ENCODE measurements at places on chromosomes 5 and 9.

DNA sequence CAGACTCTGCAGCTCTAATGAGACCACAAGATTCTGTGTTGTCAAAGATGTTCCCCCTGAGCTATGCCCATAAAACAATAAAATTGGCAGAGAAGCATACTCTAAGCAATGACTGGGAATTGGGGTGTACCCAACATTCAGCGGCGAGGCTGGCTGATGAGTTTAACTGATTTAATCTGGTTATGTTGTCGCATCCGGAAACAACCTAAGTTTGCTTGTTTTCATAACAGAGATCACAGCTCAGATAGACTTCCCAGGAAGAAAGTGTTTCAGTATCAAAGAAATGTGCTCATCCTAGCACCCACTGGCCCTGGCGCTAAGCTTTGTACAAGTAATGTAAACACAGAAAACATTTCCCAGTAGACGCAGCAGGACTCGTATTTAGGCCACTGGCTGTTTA, 7.4 kb downstream of the SEMA5A start:
- DNase-seq = no peak

- no peak for DNase-seq
Observed at GRCh38 chr5:126339215-126339805, 83.9 kb upstream of the GRAMD2B start.

GRCh38 chr9:76658510-76659231, 105.6 kb upstream of the PCA3 start:
- no peak for DNase-seq

GRCh38 chr5:157708866-157709265, 22.4 kb upstream of the THG1L start:
- DNase-seq = no peak

DNA sequence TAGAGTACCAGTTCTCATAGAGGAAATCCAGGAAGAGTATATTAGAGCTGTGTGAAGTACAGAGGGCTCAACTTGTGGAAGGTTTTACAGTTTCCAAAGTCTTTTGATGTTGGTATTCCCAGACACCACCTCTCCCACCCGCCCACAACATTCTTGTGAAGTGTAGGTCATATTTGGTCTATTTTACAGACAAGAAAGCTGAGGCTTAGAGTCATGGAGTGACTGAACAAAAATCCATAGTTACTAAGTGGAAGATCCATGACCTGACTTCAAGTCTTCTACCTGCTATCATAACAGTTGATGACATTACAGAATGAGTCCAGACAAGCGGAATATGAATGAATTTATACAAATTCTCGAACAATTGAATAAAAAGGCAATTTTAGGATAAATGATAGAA, 187.1 kb upstream of the RPS23 start:
- no peak for DNase-seq

- no peak for DNase-seq
Observed at GRCh38 chr5:141476132-141476911, 556 bp downstream of the PCDHGC3 start.

- DNase-seq = no peak
Observed at GRCh38 chr9:86754581-86755560, 192.4 kb downstream of the GAS1 start.

- no peak for DNase-seq
Observed at GRCh38 chr5:168327019-168327421, 35.6 kb downstream of the WWC1 start.

DNA sequence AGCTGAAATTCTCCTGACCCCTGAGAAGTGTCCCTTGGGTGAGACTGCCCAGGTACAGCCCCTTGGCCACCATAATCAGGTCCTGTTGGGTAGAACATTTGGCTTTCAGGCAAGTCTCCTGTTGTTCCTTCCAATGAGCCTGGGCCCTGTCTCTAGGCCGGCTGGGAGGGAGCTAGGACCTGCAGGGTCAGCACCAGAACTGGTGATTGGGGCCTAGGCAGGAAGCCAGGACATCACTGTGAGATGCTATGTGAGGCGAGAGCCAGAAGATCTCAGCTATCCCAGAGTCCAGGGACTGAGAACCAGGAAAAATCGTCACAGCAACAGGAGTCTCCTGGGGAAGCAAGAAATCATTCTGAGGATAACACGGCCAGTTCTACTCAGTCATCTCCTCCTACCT, 51.5 kb downstream of the PCDH1 start:
- no peak for DNase-seq

GRCh38 chr9:2012347-2012746, 2.8 kb upstream of the SMARCA2 start:
- no peak for DNase-seq

DNA sequence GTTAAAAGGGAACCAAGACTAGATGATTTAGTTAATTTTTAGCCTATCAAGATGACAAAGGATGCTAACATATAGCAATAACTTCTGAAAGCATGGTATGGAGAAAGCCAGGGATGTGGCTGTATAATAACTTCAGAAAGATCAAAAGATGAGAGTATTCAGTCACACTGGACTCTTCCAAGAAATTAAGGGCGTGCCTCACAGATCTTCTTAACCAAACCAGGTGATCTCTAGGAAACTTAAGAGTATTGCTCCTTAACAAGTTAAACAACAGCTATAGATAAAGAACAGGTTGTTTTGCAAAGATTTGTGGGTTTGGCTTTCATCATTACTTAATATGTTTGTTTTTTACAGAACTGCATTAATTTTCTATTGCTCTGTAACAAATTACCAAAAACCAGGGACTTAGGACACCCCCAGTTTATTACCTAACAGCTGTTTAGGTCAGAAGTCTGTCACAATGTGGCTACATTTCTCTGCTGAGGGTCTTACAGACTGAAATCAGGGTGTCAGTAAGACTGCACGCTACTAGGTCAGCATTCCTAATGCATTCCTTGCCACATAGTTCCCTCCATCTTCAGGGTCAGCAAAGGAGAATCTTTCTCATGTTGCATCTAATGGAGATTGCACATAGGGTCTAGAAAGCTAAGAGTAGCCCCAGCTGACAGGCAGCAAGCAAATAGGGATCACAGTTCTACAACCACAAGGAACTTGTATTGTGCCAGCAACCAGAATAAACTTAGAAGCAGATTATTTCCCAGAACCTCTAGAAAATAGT, 113.8 kb downstream of the WDR70 start:
- no peak for DNase-seq

GRCh38 chr5:31781772-31782171, 142.8 kb downstream of the PDZD2 start:
- DNase-seq = no peak

DNA sequence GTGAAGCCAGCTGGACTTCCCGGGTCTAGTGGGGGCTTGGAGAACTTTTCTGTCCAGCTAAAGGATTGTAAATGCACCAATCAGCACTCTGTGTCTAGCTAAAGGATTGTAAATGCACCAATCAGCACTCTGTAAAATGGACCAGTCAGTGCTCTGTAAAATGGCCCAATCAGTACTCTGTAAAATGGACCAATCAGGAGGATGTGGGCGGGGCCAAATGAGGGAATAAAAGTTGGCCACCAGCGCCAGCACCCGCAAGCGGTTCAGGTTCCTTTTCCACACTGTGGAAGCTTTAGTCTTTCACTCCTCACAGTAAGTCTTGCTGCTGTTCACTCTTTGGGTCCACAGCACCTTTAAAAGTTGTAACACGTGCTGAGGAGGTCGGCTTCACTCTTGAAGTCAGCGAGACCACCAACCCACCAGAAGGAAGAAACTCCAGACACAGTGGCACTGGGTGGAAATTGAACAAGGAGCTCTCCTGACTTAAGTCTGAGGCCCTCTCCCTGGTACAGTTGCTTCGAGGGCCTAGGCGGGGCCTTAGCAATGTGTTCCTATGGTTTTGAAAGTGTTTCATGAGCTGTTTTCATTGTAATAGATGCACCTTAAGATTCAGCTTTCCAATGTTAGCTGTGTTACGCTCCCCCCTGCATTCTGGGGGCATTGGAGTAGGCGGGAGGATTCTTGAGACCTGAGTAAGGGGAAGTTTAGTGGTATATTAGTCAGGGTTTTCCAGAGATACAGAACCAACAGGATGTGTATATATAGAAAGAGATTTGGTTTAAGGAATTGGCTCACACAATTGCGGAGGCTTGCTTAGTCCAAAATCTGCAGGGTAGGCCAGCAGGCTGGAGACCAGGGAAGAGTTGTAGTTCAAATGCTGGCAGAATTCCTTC, 21.5 kb upstream of the MYO10 start:
- no peak for DNase-seq

DNA sequence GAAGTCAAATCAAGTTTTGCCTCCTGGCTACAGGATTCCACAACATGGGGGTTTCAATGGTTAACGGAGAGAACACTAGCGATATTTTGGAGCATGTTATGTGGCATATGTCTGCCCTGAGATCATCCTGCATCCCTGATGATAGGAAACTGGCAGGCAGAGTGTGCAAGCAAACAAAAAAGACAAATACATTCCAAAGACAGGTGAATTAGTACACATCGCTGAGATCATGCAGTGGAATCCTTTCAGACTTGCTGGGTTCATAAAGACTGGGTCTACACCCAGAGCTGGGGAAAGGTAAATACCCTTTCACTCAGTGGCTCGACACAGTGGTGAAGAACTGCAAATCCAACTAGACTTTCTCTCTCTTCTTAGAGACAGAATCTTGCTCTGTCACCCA, 286.5 kb downstream of the EFNA5 start:
- DNase-seq = no peak

GRCh38 chr5:57779383-57780223, 297.0 kb upstream of the ACTBL2 start:
- peak; percentile 9 for DNase-seq
